ENCODE measurements at places on chromosomes 3 and 15.

- DNase-seq: peak; percentile 53
Measured at GRCh38 chr3:136893848-136894443, 31.9 kb downstream of the NCK1 start.

GRCh38 chr3:43770426-43771103 is 79.8 kb downstream of the ABHD5 start:
- no peak for DNase-seq

GRCh38 chr3:131526801-131527347 is 24.1 kb upstream of the MRPL3 start:
- DNase-seq: no peak

DNA sequence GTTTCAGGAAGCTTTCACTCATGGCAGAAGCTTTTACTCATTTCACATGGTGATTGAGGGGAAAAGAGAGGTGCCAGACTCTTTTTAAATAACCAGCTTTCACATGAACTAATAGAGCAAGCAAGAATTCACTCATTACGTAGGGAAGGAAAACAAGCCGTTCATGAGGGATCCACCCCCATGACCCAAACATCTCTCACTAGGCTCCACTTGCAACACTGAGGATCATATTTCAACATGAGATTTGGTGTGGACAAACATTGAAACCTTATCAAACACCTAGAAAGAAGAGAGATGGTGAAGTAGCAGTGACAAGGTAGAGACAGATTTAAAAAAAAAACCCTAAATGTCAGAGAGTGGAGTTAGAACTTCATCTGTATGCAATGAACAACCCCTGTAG is 408.6 kb upstream of the PDZRN3 start:
- no peak for DNase-seq

DNA sequence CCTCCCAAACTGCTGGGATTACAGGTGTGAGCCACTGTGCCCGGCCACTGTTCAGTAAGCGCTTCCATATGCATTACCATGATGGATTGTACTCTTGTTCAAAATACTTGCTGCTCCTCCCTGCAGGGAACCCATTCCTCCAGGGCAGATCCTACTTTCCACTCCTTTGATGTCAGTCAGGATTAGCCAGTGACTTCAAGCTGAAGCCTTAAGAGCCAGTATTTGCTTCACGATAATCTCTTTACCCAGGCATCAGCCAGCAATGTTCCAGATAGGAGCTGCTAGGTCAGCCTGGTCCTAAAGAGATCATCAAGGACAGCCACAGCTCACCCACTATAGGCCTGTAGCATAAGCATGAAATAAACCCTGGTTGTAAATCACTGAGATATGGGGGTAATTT is 96.5 kb upstream of the UBE2E2 start:
- DNase-seq: no peak

DNA sequence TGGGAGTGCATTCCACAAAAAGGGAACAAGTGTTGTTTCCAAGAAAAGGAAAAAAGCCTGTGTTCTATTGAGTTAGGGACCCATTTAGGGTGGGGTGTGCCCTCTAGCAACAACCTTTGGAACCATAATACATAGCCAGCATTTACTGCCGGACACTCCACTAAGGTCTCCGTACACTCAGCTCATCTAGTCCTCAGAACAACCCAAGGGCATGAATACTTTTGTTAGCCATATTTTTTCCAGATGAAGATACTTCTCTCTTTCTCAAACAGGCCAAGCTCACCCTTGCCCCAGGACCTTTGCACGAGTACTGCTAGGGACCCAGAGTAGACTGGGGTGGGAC is 46.2 kb downstream of the GLDN start:
- DNase-seq: no peak

DNA sequence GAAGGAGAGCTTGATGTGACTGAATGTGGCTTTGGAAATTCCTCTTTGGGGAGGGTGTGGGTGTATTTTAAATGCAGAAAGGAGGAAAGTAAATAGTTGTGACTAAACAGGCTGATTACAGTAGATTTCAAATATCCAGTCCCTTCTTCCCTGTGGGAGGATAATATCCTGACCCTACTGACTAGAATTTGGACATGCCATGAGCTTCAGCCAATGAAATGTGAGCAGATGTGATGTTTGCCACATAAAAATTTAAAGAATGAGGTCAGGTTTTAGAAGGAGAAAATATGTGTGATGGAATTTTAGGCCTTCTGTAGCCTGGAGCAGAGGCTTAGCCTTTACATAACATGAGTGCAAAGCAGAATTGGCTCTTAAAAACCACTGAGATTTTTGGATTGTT is 1218.9 kb downstream of the ROBO2 start:
- no peak for DNase-seq

DNA sequence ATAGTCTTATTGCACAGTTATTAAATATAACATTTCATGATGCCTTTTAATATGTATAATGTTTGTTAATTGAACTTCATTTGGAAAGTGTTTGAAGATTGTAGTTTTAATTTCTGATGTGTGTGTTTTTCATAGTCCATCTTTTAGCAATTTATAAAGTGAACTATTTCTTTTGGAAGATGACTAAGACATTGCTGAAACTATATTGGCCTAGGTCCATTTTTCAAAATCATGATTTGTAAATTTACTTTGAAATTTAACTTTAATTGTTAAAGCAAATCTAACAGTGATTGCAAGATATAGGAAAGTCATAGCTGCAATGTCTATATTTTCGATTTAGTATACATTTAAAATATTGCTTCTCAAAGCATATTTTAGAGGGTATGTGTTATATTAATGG is 30.8 kb downstream of the MCTP2 start:
- DNase-seq: no peak

- DNase-seq: no peak
Measured at GRCh38 chr15:89621547-89621946, 33.7 kb downstream of the KIF7 start.

GRCh38 chr15:100542290-100542689 is 13.5 kb upstream of the CERS3 start:
- no peak for DNase-seq

DNA sequence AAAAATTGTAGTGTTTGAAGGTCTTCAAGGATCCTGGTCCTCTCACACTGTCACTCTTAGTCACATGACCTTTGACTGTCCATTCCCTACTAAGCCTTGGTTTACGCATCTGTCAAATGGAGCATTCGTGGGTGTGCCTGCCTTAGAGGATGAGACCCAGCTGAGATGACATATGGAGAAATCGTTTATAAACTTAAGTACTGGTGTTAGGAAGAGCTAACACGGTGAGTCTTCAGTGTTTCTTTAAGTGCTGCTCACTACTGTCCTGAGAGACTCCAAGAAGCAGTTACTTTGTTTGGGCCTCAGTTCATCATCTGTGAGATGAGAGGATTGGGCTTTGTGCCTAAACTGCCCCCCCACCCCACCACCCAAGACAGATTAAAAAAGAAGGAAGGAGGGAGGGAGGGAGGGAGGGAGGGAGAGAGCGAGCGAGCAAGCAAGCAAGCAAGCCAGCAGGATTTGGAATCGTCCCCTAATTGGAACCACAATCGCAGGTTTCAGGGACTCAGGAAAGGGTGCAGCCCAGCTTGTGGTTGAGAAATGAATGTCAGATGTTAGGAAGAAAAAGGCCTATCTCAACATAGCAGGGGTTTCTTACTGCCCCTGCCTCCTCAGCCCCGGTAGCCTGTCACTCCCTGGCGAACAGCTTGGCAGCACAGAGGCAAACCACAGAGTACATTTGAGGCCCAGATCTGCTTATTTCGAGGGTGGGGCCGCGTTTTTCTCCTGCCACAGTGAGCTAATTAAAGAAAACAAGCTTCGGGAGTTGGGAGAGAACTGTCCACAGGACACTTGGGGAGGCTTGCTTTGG is 32.7 kb downstream of the SMAD3 start:
- DNase-seq: no peak

DNA sequence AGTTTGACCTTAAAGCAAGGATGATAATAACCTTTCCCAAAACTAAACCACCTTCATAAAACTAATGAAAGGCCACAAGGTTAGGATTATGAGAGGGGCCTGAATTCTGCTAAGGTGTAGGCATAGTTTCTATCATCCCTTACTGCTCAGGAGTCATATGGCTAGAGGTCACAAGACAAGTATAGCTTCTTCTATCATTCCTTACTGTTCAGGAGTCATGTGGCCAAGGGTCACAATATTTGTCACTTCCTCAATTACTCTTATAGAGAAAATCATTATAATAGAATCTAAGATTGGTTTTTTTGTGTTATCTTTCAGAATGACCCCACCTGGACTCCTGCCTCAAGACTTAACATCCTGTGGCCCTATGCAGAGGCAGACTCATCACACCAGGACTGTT is 36.6 kb downstream of the HERC1 start:
- DNase-seq: no peak

- DNase-seq: no peak
Measured at GRCh38 chr15:52008359-52008697, 10.7 kb upstream of the MAPK6 start.

- peak; percentile 89 for DNase-seq
Measured at GRCh38 chr3:39977058-39977794, 167.8 kb downstream of the MYRIP start.

GRCh38 chr3:116001151-116001621 is 377.9 kb downstream of the GAP43 start:
- DNase-seq: no peak

GRCh38 chr3:146154995-146155394 is 6.0 kb downstream of the PLOD2 start:
- no peak for DNase-seq

GRCh38 chr3:9352917-9353752 is 9.7 kb upstream of the THUMPD3 start:
- peak; percentile 50 for DNase-seq

- no peak for DNase-seq
Measured at GRCh38 chr3:46075816-46076215, 48.5 kb upstream of the XCR1 start.

DNA sequence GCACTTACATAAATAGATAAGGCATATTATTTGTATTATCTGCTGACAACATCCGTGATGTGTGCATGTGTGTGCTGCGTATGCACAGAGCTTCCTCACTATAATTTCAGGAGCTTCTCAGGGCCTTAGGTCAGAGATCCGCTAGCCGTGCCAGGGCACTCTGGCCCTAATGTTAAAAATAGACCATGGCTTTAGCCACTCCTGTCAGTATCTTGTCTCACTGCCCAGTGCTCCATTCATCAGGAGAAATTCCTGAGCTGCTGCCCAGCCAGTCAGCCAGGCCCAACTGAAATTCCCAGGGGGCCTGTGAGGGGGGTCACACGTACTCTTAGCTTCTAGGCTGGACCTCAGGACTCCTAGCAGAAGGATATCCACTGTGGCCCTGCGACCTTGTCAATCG is 70.0 kb upstream of the ABHD2 start:
- no peak for DNase-seq

- peak; percentile 35 for DNase-seq
Measured at GRCh38 chr15:32029862-32030781, at the start of gene CHRNA7. Gene CHRNA7, plus strand, starts transcription at chr15:32030515. Its CDS starts 80 bp downstream, at chr15:32030595.

DNA sequence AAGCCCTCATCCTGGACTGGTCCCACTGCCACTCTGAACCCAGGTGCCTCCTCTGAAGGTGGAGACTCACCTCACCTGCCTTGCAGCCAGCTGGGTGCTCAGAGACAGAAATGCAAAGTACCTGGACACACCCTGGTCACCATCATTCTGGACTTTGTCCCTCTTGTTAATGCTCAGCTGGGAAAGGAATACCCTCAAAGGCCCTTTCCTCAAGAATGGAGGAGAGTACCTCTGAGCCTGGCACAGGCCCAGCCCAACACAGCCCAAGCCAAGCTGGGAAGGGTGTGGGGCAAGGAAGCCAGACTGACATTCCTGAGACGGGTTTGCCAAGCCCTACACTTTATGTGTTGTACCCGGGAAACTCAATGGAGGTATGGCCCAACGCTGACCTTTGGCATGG is 983 bp upstream of the ALAS1 start:
- DNase-seq: no peak

DNA sequence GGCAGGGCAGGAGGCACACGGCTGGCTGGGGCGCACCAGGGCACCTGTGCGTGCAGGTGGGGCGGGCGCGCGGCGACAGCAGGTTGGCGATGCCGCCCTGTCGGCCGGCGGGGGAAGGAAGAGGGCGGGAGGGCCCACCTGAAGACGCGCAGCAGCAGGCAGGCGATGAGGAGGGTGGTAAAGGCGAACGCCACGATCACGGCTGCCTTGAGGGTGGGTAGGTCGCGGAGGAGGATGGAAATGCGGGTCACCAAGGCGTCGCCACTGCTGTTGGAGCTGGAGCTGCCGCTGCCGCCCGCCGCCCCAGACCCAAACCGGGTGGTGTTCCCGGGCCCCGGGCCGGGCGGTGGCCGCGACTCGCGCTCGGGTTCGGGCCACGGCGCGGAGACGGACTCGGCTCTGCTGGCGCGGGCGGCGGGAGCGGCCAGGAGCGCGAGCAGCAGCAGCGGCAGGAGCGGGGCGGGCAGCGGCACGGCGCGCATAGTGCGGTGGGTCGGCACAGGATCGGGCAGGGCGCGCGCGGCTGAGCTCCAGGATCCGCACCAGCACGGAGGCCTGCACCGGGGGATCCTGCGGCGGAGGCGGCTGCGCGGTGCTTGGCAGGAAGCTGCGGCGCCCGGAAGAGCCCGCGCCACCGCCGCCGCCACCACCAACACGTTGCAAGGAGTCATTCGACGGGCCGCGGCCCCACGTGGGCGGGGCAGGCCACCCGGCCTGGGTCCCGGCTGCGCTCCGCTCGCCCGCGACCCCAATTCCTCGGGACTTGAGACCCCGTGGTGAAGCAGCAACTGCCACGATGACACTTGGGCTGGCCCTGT is at the start of gene FAM174B:
TSS of gene FAM174B (minus strand) at position 598 of the 818 bp plus-strand sequence.
- peak; percentile 68 for DNase-seq

DNA sequence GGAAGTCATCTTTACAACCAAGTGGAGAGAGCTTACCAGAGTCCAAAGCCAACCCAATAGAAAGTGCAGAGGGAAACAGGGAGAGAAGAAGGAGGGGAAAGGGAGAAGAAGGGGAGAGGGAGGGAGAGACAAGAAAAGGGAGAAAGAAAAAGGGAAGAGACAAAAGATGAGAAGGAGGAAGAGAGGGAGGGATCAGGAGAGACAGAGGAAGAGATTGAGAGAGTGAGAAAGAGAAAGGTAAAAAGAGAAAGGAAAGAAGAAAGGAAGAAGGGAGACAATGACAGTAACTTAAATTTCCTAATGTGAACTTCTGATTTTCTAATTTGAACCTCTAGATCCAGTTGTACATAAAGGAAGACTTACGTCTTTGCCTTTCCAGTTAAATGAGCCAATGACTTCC is 20.7 kb upstream of the WNT5A start:
- DNase-seq: no peak

DNA sequence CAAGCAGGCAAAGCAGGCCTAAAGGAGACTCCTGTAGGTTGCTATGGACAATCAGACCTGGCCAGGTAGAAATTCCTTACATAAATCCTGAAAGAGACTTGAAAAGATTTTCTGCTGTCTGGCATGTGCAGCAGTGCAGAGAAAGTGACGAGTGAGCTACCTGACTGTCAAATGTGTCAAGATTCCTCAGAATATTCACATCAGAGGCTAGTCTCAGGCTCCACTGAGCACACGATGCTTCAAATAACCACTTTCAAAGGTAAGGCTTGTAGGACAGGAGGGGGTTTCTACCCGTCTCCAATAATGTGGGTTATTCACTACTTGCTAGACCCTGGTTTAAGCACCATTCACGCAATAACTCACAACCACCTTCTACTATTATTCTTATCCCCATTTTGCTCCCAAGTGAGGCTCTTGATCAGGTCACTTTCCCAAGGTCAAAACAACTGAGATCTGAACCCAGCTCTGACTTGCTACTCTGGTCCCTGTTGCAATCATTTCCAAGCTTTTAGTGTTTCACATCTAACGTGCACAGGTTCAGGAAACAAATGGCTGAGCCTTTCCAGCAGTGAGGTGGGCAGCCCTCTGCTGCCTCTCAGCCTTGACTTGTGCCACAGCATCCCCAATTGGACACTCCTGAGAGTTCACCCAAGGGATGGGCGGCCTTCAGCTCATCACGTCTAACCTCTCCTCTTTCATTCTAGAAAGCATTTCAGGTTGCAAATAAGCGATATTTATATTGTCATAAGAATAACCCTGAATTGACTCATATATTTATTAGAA is 329.9 kb upstream of the WNT5A start:
- no peak for DNase-seq
